ENCODE measurements at places on chromosomes 2 and 18.

GRCh38 chr2:232894251-232894650 lies 24.2 kb downstream of the SNORC start:
- no peak for DNase-seq

- DNase-seq: no peak
These were observed 92.6 kb downstream of the ZNF385B start for GRCh38 chr2:179768765-179769164.

GRCh38 chr2:86195808-86196387 lies 636 bp upstream of the IMMT start:
- DNase-seq: no peak

- no peak for DNase-seq
These were observed 335.0 kb downstream of the CBLN2 start for GRCh38 chr18:72208920-72209676.

- DNase-seq: peak; percentile 55
These were observed at the start of gene RAB3GAP1 for GRCh38 chr2:135052042-135052876. Gene RAB3GAP1 (plus strand): TSS chr2:135052292. CDS start chr2:135052308, 16 bp downstream.

- no peak for DNase-seq
These were observed 12.8 kb downstream of the MYCN start for GRCh38 chr2:15953147-15953630.

DNA sequence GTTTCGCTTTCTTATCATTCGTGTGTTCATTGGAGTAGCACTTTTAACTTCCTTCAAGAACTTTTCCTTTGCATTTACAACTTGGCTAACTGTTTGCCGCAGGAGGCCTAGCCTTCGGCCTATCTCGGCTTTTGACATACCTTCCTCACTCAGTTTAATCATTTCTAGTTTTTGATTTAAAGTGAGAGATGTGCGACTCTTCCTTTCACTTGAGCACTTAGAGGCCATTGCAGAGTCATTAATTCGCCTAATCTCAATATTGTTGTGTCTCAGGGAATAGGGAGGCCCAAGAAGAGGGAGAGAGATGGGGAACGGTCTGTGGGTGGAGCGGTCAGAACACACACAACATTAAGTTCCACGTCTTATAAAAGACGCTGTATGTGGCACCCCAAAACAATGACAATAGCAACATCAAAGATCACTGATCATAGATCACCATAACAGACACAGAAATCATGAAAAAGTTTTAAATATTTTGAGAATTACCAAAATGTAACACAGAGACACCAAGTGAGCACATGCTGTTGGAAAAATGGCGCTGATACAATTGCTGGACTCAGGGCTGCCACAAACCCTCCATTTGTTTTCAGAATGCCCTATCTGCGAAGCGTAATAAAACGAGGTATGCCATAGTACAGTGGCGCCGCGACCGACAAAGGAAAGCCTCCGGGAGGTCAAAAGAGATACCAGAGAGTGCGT lies 553 bp downstream of the TIGD1 start:
- no peak for DNase-seq

DNA sequence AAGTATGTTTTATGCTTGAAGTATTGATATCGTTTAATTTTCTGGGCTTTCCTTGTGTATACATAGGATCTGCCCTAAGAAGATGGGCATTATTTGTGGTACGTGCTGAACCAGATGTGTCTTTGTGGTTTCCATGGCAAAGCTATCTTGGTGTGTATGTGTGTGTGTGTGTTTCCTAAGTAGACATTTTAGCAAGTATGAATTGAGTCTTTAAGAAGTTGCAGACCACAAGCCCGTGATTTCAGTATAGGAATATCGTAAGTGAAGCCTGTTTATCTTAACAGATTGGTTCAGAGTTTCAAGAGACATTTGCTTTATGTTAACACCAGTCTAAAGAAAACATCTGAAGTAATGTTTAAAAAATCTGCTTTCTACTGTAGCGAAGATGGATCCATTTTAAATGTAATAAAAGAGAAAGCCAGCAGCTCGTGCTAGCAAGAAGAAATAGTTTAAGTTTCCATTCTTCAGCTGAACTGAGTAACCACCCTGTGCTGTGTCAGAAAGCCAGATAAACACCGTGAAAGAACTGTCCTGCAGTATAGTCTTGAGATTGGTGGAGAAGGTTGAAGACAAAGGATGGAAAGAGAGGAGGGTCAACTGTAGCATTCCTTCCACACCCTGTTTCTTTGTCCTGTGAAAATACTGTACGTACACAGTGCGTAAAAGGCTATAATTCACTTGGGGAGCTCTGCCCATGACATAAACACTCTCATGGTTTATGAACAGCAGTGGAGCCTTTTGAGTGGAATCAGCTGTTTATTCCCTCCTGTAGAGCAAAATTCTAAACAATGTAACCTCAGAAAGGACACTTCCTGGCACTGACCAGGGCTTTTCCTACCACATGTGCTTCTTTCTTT lies 91.9 kb upstream of the FOSL2 start:
- no peak for DNase-seq

- no peak for DNase-seq
These were observed 58.7 kb upstream of the ACVR1 start for GRCh38 chr2:157934684-157935377.

- no peak for DNase-seq
These were observed 49.2 kb upstream of the RNF152 start for GRCh38 chr18:61941948-61942471.

DNA sequence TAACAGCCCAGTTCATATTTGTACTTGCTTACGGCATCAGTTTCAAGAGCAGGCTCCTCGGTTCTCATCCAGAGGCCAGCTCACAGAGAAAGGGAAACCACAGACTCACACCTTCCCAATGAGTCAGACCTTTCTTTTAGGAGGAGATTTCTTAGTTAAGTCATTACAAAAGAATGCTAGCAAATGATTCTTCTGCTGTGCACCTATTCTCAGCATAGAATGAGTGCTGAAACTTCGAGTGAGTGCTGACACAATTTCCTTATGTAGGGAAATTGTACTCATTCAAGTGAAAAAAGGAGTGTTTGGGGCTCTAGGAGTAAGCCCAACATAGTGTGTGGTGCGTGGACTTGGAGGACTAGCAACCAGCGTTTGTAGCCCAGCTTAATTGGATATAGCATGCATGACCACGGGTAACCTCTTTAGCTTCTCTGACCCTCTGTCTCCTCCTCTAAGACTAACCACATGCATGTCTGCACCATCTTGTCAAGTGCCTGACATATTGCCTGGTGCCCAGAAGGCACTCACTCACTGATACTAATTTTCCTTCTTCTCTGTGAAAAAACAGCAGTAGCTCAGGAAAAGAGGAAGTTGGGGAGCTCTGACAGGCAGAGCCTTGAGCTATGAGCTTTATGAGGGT lies 87.0 kb downstream of the ALPK2 start:
- no peak for DNase-seq

DNA sequence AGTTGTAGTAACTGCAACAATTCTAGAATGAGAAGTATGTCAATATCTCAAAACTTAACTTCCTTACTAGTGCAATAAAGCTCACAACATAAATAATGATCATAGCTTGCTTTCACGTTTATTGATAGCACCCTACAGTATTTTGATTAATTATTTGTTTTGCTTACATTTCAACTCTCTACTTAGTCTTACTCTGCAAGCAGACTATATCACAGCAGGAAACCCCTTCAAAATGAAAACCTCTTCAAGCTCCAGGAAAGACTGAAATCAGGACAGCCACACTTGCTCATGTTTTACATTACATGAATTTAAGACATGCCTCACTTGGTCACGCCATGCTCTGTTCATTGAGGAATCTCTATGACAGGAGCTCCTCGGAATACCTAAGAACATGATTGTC lies 3.3 kb downstream of the OLA1 start:
- no peak for DNase-seq

GRCh38 chr2:98379311-98380202 lies 33.3 kb downstream of the CNGA3 start:
- no peak for DNase-seq

- DNase-seq: no peak
These were observed 164.5 kb downstream of the RBM43 start for GRCh38 chr2:151097128-151097527.

- no peak for DNase-seq
These were observed 174.7 kb downstream of the DNER start for GRCh38 chr2:229539628-229540027.

- peak; percentile 57 for DNase-seq
These were observed 166.5 kb upstream of the SIX3 start for GRCh38 chr2:44774826-44775492.

DNA sequence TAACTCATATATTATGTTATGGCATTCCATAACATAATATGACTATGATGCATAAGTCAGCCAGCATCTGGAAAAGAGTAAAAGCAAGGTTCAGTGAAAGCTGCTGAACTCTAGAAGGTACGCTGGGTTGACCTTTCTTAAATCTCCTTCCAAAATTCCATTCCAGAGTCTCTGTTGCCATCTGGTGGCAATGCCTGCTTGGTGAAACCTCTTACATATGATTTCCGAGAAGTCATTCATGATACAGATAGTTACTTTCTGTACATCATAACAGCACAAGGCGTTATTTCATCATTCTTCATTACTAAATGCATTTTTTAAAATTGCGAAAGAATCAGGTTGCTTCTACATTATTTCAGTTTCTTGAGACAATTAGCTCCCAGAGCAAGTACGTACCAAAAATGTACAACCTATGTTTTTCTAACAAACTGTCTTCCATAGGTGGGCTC lies 7.0 kb upstream of the EPG5 start:
- peak; percentile 69 for DNase-seq

DNA sequence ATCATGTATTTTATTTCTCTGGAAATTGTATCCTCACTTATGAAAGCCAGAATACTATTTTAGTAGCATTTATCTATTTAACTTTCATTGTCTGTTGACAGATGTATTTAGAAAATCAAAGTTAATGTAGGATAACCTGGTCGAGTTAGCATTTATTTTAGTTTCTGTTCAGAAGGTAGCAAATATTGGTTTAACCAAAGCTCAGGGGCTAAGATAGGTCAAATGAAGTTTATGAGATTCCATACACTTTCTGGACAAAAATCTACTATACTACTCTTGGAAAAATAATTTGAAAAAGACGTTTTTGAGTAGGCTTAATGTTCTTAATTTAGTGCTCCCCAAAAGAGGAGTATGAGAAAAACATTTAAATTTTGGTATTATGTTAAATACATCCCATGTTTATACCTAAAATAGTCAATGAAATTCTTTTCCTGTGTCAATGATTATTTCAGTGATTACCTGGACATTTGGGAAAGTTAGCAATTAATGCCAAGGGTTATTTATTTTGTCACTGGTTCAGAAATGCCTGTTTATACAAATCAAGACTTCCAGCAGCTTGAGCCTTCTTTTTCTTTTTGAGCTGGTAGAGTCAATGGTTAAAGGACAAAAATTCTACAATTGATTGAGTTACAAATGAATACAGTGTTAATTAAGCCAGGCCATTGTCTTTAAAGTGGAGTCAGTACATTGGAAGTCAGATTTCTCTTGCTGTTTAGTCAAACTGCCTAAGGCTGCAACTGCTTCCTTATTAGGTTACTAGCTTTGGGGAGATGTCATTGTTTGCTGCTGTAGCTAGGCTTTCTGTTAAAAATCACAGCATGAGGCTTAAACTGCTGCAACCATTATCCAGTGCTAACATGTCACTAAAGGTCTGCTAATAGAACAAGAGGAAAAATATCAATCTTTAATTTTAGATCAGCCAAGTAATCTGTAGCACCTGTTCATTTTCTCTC lies 182.3 kb downstream of the CAMKMT start:
- no peak for DNase-seq

- DNase-seq: peak; percentile 13
These were observed 1.6 kb upstream of the ALKAL2 start for GRCh38 chr2:289362-290089.

DNA sequence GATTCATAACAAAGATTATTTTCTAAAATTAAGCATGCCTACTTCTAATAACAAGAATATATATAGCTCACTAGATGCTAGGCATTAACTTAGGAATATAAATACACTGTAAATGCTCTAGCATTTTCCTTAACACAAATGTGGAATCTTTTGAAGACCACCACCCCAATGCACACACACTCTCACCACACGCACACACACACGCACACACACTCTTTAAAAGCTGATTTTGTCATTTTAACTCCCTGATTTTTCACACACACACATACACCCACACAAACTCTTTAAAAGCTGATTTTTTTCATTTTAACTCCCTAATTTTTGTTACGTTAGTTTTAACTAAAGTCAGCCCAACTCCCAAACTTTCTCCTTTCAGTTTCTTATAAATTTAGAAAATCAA lies 3.0 kb downstream of the COL5A2 start:
- DNase-seq: no peak

GRCh38 chr2:159186462-159186861 lies 100.0 kb downstream of the WDSUB1 start:
- no peak for DNase-seq

DNA sequence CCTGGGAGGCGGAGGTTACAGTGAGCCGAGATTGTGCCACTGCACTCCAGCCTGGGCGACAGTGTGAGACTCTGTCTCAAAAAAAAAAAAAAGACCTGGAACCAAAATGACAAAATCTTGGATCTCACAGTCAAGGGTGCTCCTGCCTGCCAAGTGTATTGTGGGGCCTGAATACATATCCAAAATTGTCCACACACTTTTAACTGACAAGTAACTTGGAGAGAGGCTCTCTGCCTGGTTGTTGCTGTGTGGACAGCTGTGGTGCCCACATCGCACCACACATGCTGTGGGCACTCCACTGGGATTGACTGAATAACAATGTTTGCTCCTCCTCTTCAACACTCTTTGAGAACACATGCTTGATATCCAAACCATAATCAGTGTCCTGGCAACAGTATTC lies 117.6 kb upstream of the REV1 start:
- DNase-seq: no peak

- no peak for DNase-seq
These were observed 81.4 kb downstream of the ADCYAP1 start for GRCh38 chr18:986051-986450.

GRCh38 chr2:67083951-67084350 lies 313.2 kb upstream of the ETAA1 start:
- no peak for DNase-seq

- DNase-seq: peak; percentile 32
These were observed 290.3 kb downstream of the TRIB2 start for GRCh38 chr2:13006829-13007717.

- DNase-seq: no peak
These were observed 168.5 kb downstream of the EN1 start for GRCh38 chr2:118678985-118679384.

- DNase-seq: no peak
These were observed 100.4 kb downstream of the LDLRAD4 start for GRCh38 chr18:13318731-13319501.

DNA sequence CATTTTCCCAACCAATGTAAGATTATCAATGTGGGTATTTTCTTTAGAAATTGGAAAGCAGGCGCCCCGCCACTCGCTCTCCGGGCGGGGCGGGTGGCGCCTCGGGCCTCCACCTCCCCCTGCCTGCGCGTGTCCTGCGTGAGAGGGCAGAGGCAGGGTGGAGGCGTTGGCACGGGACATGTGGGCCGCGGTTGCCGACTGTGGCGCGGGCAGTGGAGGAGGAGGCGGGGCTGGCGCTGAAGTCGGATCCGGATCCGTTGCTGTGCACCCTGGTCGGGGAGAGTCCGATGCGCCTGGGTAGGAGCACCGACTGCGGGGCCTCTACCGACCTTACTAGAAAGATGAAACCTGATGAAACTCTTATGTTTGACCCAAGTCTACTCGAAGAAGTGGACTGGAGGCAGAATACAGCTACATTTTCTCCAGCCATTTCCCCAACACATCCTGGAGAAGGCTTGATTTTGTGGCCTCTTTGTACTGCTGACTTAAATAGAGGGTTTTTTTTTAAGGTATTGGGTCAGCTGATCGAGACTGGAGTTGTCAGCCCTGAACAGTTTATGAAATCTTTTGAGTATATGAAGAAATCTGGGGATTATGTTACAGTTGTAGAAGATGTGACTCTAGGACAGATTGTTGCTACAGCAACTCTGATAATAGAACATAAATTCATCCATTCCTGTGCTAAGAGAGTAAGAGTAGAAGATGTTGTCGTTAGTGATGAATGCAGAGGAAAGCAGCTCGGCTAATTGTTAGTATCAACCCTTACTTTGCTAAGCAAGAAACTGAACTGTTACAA lies 37.9 kb downstream of the PMS1 start:
- DNase-seq: no peak
